ENCODE measurements at places on chromosomes 7 and 10.

DNA sequence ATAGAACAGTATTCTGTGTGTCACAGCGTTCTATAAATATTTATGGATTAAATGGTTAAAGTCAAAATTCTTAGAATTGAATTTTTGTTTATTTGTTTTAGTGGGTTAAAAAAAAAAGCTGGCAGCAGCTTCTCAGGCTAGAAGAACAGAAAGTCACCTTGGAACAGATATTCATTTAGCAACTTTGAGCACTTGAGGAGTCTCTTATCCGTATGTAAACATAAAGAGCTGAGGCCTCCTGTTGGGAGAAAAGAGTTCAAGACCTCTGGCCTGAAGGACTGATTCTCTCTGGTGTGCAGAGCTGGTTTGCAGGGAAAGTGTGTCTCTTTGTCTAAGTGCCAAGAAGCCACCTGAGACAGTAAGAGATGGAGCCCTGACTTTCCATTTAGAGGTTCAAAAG, 109.9 kb downstream of the HERPUD2 start:
- H3K27ac ChIP-seq = no peak overlapping the region
- no peak overlapping the region for H3K4me3 ChIP-seq
- no peaks in the 10 kb centered on the region for H3K27me3 ChIP-seq
- no peaks in the 10 kb centered on the region for H3K36me3 ChIP-seq

- DNase-seq = peak; percentile 77
- H3K27ac ChIP-seq = no peak overlapping the region
- H3K4me3 ChIP-seq = peak overlapping the region; percentile 72
Observed at GRCh38 chr7:141700848-141701371, 1.1 kb downstream of the DENND11 start.

- no peaks in the 10 kb centered on the region for H3K27me3 ChIP-seq
- H3K36me3 ChIP-seq = no peaks in the 10 kb centered on the region
- H3K27ac ChIP-seq = no peak overlapping the region
- no peak for DNase-seq
Observed at GRCh38 chr10:12375076-12375504, 25.7 kb downstream of the CAMK1D start.

- H3K36me3 ChIP-seq = no peaks in the 10 kb centered on the region
- H3K4me1 ChIP-seq = no peaks in the 10 kb centered on the region
- H3K4me3 ChIP-seq = no peak overlapping the region
- H3K27me3 ChIP-seq = no peaks in the 10 kb centered on the region
Observed at GRCh38 chr10:947051-947450, 15.5 kb upstream of the LARP4B start.

GRCh38 chr10:17061418-17061817, 68.2 kb downstream of the CUBN start:
- no peak overlapping the region for H3K27ac ChIP-seq
- H3K4me3 ChIP-seq = no peak overlapping the region
- H3K36me3 ChIP-seq = no peaks in the 10 kb centered on the region
- no peak for DNase-seq
- no peaks in the 10 kb centered on the region for H3K27me3 ChIP-seq

DNA sequence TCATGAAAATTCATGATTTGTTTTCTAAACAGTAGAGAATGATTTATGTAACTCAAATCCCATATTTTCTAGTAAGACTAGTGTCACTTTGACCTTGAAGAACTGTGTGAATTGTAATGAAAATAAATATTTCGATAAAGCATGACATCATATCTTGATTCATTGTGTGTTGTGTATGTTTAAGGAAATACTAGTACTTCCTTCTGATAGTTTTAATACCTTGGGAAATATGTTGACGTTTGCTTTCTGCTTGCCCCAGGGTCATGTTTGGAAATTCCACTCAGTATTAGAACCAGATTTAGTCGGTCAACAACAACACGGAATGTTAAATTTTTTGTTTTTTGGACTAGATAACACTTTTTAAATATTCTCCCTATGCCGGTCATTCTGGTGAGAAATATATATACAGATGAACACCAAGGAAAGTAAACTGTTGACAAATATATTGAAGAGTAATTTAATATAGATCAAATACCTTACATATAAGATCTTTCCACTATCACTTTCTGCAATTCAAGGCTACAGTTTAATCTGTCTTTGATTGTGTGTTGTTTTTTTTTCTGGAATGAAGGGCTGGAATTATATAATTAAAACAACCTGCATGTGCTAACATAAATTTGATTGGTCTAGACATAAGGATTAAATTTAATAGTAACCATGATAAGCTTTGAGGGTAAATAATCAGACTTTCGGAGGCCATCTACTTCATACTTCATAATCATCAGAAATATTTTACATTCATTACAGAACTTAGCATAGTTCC, 126.2 kb downstream of the MDFIC start:
- H3K36me3 ChIP-seq = no peaks in the 10 kb centered on the region
- H3K27me3 ChIP-seq = no peaks in the 10 kb centered on the region
- peak overlapping the region; percentile 3 for H3K4me3 ChIP-seq
- H3K27ac ChIP-seq = no peak overlapping the region
- H3K4me1 ChIP-seq = no peaks in the 10 kb centered on the region

DNA sequence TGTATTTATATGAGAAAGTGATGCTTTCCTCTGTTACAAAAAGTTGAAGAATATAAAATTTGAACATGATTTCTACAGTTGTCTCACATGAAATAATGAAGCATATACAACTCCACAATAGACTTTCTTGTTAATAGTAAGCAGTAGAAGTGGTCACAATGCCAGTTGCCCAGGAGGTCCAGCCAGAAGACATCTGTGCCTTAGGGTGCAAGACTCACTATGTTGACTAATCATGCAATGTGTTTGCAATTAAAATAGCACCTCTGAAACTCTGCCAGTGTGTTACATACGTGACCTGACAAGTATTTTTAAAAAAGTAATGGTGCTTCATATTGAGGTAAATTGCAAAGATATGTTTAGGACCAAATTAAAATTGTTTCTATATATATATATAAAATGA, 547.2 kb downstream of the ETV1 start:
- H3K36me3 ChIP-seq = no peaks in the 10 kb centered on the region
- no peak overlapping the region for H3K27ac ChIP-seq
- H3K27me3 ChIP-seq = no peaks in the 10 kb centered on the region

- peak; percentile 91 for DNase-seq
- H3K27me3 ChIP-seq = no peaks in the 10 kb centered on the region
- no peaks in the 10 kb centered on the region for H3K36me3 ChIP-seq
- H3K4me3 ChIP-seq = no peak overlapping the region
Observed at GRCh38 chr7:34087892-34088891, 182.9 kb downstream of the BMPER start.
